Posterior vena cava (tissue), 2 donors: ENCODE measurements at places on chromosomes 7 and 10. TPM values are rescaled to one million over a fixed set of nuclear protein-coding genes. Genes with fewer than 3 reads are reported as not detected.

LRIT1 gene
- total RNA-seq: not detected

GIMAP7 gene
- total RNA-seq: 23.5 TPM

DNA sequence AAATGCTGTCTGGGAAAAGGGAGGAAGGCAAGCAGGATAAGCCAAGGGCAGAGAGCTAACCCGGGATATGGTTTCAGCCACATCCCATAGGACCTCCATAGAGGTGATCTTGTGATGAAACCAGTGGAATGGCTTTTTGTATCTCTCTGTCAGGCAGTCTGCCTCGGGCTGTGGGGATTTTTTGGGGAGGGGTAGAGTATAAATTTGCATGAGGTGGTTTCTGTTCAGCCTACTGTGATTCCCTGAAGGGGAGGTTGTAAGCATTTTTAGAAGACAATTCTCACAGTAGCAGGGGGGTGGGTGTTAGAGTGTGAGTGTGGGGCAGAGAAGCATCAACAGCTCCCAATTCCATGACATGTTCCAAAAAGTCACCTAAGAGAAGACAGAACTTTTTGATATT is 11.8 kb downstream of the OR9A2 start:
- no peak for DNase-seq

MYL10 gene
- not detected for total RNA-seq

DNA sequence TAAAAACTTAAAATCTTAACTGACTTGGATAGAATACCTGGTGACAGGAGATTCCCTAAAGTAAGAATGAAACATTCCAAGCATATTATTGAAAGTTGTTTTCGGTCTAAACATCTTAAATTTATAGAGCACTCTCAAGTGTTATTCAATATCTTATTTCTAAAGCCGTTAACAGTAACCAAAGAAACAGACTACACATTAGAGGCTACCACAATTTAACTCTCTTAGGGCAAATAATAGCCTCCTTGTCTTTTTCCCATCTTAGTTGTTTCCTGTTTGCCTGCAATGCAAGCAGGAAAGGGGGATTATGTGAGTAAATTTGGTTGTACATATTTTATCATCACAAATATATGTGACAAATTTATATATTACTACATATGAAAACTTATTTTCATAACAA is 31.4 kb downstream of the NAPEPLD start:
- no peak for DNase-seq

- DNase-seq: no peak
Measured at GRCh38 chr10:75726522-75727483, 295.4 kb downstream of the LRMDA start.

- no peak for DNase-seq
Measured at GRCh38 chr10:74738542-74738941, 87.9 kb upstream of the KAT6B start.

- DNase-seq: no peak
Measured at GRCh38 chr7:103343758-103344452, 662 bp downstream of the DNAJC2 start.

GRCh38 chr10:91681361-91682276 is 48.7 kb upstream of the PPP1R3C start:
- DNase-seq: no peak

DNA sequence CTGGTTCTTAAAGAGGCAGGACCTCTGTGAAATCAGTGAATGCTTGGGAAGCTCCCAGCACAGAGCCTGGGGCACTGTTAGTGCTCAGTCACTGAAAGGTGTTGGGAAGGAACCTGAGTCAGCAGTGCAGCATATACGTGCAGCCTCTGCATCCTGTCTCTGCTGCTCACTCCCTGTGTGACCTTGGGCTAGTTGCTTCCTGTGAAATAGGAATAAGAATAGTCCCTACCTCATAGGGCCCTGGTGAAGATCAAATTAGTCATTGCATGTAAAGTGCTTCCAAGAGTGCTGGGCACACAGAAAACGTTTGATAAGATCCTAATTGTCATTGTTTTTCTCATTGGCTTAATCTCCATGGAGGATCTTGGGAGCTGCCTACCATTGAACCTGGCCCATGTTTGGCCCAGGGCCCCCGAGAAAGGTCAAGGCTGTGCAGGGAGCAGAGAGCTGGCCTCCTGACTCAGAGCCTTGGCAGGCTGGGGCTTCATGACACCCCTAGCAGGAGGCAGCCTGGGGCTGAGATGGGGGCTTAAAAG is 73.3 kb upstream of the COL13A1 start:
- DNase-seq: peak; percentile 79

SCIN gene
- total RNA-seq: 0.29 TPM

- DNase-seq: no peak
Measured at GRCh38 chr7:127158659-127159058, 94.1 kb downstream of the GRM8 start.

GRCh38 chr7:130274983-130275591 is 8.4 kb downstream of the CPA2 start:
- no peak for DNase-seq

EVX1 gene
- total RNA-seq: not detected
